ENCODE measurements at places on chromosomes 1 and 21.

DNA sequence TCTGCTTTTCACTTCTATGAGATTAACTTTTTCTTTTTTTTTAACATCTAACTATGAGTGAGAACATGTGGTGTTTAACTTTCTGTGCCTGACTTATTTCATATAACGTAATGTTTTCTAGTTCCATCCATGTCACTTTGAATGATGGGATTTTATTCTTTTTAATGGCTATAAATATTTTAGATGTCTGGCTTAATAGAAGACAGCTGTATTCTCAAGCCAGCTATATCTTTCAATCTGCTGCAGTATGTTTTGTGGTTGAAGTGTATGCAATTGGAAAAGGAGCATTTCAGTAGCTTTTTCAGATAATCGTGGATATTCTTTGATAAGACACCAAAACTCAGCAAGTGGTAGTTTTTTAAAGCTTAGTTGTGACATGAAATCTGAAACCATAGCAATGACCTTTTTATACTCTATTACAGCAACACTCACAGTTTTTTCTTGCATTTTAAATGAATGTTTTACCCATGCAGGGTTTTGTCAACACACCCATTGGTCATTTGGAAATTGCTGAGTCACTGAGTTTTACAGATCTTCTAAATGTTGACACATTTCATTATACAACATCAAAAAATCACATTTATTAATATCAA lies 5.7 kb upstream of the SVBP start:
- DNase-seq: no peak

GRCh38 chr1:180229483-180230415 lies at the start of gene LHX4:
TSS of gene LHX4 (plus strand) at chr1:180230264. CDS start at chr1:180230530, 266 bp downstream.
- no peak for DNase-seq

GRCh38 chr1:25128121-25128621 lies 104.1 kb downstream of the SYF2 start:
- no peak for DNase-seq

GRCh38 chr1:203450479-203451149 lies 25.0 kb upstream of the PRELP start:
- no peak for DNase-seq

- DNase-seq: no peak
These were observed 149.6 kb downstream of the PTPRU start for GRCh38 chr1:29385966-29386365.

GRCh38 chr1:110035236-110035752 lies 870 bp downstream of the STRIP1 start:
- DNase-seq: no peak

DNA sequence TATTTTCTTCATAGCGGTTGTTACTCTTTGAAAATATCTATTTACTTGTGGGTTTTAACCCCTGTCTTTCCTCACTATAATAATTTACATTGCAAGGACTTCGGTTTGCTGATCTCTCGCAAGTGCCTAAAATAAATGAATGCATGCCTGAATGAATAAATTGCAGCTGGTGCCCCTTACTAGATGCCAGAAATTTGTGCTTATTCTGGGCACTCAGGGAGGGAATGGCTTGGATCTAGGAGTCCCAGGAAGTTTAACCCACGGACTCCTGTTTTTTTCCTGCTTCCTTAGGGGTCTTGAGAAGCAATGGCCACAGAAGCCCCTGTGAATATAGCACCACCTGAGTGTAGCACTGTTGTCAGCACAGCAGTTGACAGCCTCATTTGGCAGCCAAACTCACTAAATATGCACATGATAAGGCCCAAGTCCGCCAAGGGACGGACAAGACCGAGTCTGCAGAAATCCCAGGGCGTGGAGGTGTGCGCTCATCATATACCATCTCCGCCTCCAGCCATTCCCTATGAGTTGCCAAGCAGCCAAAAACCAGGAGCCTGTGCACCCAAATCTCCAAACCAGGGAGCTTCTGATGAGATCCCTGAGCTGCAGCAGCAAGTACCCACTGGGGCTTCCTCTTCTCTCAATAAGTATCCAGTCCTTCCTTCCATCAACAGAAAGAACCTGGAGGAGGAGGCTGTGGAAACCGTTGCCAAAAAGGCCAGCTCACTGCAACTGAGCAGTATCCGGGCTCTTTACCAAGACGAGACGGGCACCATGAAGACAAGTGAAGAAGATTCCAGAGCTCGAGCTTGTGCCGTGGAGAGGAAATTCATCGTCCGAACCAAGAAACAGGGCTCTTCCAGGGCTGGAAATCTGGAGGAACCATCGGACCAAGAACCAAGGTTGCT lies 4.2 kb upstream of the PLA2G2C start:
- no peak for DNase-seq

- DNase-seq: no peak
These were observed 428.6 kb downstream of the PTPRC start for GRCh38 chr1:199067483-199067882.

DNA sequence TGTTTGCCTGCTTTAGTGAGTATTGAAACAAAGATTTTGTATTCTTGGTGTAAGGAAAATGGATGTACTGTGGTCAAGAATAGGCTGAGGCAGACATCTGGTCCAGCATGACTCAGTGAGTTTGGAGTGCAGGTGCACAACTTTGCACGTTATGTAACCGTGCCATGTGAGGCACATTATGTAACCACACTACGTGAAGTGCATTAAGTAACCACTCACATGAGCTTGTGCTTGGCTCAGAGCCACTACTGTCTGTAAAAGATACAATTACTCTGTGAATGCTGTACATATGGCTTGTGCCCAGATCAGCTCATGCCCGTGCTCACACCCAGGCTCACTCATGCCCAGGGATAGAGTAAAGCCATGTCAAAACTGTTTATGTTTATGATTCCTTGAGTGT lies 216.8 kb downstream of the CTH start:
- no peak for DNase-seq

- DNase-seq: no peak
These were observed 25.6 kb downstream of the HHIPL2 start for GRCh38 chr1:222522105-222522915.

DNA sequence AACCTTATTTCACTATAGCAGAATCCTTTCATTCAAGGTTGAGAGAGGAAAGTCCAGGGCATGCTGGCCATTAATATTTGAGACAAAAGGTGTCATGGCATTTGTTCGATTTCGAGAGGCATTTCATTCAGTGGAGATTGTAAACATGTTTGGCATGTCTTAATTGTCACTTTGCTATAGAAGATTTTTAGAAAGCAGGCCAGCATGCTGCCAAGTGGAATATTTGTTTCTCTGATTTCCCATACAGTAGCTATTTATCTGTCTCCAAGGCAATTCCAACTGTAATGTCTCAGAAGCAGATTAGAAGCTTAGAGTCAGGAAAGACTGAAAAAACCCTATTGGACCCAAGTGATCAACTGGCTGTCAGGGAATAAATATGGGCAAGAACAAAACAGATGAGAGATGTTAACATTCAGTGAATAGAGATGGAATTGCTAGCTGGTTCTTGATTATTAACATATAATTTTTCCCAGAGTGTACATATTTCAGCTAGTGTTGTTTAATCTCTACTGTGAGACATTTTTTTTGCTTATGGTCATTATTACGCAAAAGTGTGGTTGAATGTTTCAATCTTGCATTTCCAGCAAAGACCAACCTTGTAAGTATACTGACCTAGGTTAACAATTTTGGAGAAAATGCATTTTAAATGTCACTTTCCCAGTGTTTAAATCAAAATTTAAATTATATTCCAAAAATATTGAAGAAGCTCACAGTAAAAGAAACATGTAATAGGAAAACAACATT lies 174.6 kb downstream of the KCNK2 start:
- no peak for DNase-seq

DNA sequence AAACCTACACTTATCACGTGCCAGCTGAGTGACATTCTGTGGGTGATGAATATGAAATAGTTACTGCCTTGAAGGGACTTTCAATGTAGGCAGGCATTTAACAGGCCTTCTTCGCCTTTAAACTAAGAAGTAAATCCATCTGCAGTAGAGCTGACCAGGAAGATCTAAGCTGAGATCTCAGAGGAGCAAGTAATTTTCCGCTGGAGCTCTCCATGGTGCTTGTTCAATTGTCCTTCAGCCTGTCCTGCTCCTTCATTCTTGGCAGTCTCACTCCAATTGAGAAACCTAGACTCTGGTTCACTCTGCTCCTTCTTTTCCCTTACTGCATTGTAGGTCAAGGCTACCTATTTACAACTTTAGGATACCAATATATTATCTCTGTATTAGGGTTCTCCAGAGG lies 183.5 kb downstream of the HMCN1 start:
- DNase-seq: no peak

DNA sequence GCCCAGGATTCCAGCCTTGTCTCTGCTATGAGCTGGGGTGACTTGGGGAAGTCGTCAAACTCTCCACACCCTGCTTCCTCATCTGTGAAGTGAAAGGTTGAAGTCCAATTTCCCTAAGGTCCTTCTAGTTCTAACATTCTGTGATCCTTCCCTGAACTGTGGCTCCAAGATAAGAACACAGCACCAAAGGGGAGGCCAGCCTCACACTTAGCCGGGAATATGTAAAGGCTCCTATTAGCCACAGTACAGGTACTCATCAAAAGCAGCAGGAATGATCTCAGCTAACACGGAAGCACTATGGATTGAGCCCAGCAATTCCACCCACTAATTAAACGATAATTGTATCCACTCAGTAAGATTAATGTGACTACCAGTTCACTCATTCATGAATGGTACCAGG lies 4.0 kb downstream of the SLC30A10 start:
- no peak for DNase-seq

- DNase-seq: no peak
These were observed 38.6 kb downstream of the KCNH1 start for GRCh38 chr1:211095381-211095780.

DNA sequence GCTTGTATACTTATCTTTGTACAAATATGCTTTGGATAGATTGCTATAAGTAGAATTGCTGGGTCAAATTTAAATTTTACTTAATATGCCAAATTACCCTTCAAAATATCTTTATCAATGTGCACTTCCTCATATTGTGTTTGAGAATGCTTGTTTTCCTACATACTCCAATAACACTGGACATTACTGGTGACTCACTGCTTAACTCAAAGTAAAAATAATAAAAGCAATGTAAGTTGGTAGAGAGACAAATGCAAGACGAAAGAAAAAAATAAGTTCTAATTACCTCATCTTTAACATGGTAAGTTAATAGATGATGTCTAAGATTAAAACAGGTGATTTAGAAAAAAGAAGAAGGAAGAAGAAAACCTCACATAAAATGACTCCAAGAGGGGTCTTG lies 7.9 kb upstream of the SH3GLB1 start:
- no peak for DNase-seq

DNA sequence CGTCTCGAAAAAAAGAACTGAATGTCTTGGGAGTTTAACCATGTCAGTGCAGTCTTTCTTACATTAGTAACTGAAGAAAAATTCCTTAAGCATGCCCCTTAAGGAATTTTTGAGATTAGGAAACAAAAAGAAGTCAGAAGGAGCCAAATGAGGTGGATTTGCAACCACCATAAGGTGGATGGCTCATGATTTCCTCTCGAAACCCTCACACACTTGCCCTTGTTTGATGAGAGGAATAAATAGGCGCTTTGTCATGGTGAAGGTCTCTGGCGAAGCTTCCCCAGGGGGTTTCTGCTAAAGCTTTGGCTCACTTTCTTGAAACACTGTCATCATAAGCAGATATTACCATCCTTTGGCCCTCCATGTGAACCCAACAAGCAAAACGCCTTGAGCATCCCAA lies 68.2 kb downstream of the POFUT2 start:
- DNase-seq: no peak

- no peak for DNase-seq
These were observed at the start of gene S100A10 for GRCh38 chr1:151993734-151994496. TSS of gene S100A10 (minus strand) at chr1:151993859. CDS start at chr1:151986230, 7,629 bp downstream.

Measured in NCI-H1092 (cell line).